ENCODE measurements at places on chromosomes 5 and 9.

GRCh38 chr5:142847898-142848790 is 78.0 kb downstream of the ARHGAP26 start:
- DNase-seq, result no peak

GRCh38 chr5:155147222-155147621 is 133.7 kb downstream of the KIF4B start:
- DNase-seq, result no peak

DNA sequence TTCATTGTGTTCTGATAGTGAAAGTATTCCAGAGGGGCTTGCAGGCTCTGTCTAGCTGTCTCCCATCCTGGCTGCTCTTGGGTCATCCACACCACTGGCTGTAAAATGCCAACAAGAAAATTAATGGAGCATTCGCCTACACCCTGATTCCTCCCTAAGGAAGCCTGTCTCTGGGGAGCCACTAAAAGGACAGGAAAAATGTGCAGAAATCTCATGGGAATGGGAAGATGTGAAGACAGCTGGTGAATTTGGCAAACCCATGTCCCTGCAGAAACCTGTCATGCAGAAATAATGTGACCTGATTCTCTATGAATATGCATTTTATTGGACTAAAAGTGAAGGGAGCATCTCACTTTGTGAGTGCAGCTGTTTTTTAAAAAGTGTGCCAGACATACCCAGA is 265.6 kb downstream of the TUSC1 start:
- no peak for DNase-seq

- no peak for DNase-seq
Measured at GRCh38 chr5:127609011-127609410, 39.9 kb upstream of the CTXN3 start.

- no peak for DNase-seq
Measured at GRCh38 chr9:134162926-134163370, 1.4 kb downstream of the RNU6ATAC start.

GRCh38 chr5:135436951-135437418 is 10.2 kb downstream of the DCANP1 start:
- DNase-seq, result no peak

- DNase-seq, result no peak
Measured at GRCh38 chr5:4990017-4990416, 150.1 kb upstream of the ADAMTS16 start.

GRCh38 chr9:69213647-69214046 is 39.6 kb downstream of the TJP2 start:
- DNase-seq, result no peak

GRCh38 chr9:13520069-13520468 is 240.6 kb upstream of the MPDZ start:
- no peak for DNase-seq

GRCh38 chr5:1751864-1752822 is 47.5 kb downstream of the MRPL36 start:
- no peak for DNase-seq

DNA sequence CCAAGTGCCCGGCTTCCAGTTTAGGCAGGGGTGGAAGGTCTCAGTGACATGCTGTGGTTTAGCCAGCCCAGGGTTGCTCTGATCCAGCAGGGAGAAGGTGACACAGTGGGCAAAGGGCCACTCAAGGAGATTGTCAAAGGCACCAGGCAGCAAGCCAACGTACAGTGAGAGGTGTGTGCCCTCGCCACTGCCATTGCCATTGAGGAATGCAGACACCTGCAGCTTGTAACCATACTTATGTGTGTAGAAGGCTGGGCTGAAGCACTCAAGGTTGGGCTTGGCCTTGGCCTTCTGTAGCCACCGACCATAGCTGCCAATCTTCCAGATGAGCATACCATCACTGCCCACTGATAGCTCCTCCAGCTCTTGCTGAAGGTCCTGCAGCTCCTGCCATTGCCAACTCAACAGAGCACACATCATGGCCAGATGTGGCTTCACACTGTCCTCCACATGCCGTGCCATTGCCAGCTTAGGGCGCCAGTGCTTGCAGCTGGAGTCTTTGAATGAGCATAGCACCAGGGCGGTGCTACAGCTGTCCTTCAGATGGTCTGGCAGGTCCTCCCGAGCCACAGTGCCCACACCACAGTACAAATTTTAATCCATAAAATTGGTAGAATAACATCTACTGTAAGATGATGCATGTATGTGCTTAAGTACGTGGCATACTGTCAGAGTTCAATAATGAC is 59.7 kb upstream of the HMHB1 start:
- DNase-seq, result no peak

DNA sequence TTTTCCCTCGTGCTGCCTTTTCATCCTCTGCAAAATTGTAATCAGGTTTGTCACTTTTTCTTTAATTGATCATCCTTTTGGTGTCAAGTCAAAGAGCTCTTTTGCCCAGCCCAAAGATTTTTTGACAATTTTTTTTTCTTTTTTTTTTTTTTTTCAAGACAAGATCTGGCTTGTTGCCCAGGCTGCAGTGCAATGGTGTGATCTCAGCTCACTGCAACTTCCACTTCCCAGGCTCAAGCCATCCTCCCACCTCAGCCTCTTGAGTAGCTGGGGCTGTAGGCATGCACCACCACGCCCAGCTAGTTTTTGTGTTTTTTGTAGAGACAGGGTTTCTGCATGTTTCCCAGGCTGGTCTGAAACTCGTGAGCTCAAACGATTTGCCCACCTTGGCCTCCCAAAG is 36.7 kb downstream of the CDK7 start:
- DNase-seq, result no peak

GRCh38 chr5:77635067-77635916 is 3.2 kb downstream of the OTP start:
- no peak for DNase-seq

- DNase-seq, result no peak
Measured at GRCh38 chr9:38708759-38709158, 11.2 kb downstream of the FAM240B start.

GRCh38 chr5:79560771-79561524 is 47.0 kb upstream of the HOMER1 start:
- DNase-seq, result peak; percentile 26

GRCh38 chr5:135452321-135453030 is at the start of gene TIFAB:
TSS of gene TIFAB (minus strand) at chr5:135452351. CDS start at chr5:135449939, 2,412 bp downstream.
- DNase-seq, result no peak

DNA sequence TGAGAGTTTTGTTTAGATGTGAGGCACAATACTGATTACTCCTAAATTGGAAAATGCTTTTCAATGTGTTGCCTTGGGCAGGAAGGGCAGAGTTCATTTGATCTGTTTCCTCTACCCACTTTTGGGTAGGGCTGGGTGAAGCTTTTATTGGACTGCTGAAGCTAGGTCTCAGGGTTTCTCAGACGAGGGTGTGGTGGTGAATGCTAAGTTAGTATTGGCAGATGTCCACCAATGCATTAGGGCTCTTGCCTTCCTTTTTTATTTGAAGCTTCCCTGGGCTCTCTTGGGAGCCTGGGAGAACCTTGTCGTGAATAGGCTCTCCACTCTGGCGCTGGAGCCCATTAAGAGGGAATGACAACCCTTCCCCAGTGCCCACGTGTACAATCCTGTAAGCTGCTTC is 23.1 kb downstream of the SPTAN1 start:
- no peak for DNase-seq

DNA sequence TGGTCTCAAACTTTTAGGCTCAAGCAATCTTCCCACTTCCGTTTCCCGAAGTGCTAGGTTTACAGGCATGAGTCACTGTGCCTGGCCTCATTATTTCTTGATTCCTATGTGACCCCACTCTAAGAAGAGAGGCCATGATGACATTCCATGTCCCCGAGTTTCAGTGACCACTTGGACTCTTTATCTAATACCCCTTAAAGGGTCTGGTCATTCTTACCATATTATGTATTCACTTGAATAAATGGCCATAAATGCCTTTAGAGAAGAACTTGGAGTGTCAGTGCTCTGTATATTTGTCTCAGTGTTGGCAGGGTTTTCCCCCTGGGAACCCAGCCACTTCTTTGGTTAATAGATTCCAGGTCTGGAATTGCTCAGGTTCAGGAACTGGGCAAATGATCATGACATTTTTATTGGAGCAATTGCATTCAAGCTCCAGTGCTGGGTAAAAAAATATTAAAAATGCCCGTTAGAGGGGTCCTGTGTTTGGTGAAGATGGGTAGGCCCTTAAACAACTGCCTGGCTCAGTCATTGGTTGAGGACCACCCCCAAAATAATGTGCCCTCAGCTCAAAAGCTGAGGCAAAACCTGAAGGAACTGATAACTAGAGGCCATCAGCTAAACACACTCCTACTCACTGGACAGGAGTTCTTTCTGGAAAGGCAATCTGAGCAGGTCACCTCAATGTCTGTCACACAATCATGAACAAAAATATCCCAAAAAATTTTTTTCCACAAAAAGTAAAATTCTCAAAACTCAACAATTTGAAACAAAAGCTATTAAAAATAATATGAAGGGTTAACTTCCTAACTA is 186.6 kb upstream of the ZNF608 start:
- no peak for DNase-seq
